ENCODE measurements at places on chromosomes 7 and 10.

DNA sequence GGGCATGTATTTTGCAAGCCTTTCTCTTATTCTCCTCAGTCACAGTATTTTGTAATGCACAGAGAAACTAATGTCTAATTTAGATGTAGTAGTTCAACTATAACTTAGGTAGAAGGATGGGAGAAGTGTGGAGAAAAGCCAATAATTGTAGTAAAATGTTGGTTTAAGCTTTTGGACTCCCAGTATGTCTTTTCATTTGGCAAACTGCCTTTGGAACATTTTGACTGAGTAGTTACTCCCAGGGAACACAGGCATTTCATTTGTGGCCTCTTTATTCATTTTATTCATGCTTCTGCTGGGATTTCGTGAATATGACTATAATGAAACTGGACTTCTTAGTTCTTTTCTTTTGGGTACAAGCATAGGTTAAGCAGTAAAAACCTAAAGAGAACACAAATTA, 79.0 kb downstream of the EXOC4 start:
- DNase-seq: no peak

DNA sequence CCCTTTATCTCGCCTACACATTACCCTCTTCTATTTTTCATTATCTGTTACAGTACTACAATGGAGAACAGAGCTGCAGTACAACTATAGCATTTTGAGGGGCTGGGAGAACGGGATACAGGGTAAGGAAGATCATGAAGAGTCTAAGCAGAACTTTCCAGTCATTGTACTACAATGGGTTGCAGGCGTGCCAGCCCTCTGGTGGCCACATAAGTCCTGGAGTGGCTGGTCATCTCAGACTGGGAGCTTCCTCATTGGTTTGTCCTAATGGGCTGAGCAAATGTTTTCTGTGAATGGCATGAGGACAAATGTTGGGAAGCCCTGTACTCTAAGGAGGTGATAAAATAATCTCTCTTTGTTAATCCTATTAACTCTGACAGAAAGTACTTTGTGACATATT, 33.0 kb downstream of the TMEM106B start:
- DNase-seq: no peak

GRCh38 chr10:86795353-86795752, 38.9 kb downstream of the BMPR1A start:
- DNase-seq: no peak

- DNase-seq: no peak
Observed at GRCh38 chr7:47148536-47149207, 433.2 kb downstream of the TNS3 start.

DNA sequence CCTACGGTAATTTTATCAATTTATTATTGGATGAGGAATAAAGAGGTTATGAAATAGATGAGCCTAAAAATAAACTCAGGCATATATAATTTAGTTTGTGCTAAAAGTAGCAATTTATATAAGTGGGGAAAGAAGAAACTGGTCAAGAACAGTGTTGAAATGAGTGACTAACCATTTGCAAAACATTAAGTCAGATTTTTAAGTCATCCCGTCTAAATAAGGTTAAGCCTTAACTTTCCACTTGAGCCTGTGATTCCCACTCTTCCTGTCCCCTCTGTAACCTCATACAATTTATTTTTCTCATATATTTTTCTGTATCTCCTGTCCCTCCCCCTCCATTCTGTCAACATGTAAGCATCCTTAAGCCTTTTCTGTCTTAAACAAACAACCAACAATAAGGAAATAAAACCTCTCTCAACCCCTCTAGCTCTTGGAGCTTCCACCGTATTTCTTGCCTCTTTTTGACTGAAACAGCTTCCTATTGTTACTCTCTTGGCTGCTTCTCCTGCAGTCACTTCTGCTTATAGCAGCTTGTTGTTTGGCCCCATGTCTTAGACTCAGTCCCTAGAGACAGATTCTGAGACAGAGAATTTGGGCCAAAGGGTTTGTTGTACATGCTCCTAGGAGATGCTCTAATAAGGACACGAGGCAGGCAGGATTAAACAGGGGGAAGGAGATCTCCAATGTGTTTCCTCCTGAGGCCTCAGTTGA, 109.7 kb downstream of the GNAI1 start:
- no peak for DNase-seq

- DNase-seq: no peak
Observed at GRCh38 chr7:121164247-121164646, 164.6 kb upstream of the WNT16 start.
